CD4-positive, alpha-beta T cell treated with Interleukin-6 for 4 hours (primary cell): ENCODE measurements at places on chromosomes 2 and 18.

DNA sequence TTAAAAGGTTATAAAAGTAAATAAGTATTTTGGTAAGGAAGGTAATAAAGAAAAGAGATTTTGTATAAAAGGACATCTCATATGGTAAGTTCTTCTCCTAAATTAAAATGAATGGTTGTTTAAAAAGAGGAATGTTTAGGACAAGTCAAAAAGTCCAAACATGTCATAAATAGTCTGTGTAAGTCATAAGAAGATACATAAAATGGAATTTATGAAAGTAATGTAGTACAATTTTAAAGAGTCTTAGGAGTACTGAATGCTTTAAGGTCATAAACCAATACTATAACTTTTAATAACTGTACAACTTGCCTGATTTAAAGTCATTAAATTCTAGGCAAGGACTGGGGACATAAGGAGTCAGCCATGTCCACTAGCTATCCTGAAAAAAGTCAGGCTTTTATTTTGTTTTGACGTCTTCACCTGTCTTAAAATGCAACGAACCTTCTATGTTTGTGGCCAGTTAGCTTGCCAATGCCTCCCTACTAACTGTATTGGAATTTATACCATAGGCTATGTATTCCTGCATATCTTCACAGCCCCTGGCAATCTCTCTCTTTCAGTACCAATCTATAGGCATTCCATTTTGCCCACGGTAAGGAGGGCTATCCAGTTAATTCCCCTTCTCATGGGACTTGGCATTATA is 312.3 kb upstream of the LRRTM4 start:
- no peak for DNase-seq

DNA sequence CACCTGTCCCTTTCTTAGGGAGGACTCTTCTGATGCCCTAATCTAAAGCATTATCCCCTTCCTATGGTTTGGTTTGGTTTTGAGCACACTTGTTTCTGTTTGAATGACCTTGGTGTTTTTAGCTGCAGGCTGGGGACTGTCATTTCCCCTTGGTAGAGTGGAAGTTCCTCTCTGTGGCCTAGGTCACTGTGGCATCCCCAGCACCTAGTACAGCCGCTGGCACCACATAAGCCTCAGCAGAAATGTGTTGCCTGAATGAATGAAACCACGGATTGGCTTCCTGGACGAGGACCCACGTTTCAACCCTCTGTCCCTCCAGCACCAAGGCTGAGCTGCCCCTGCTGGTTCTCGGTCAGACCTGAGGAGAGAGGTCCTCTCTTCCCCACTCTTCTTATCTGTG is 159.9 kb downstream of the CTIF start:
- no peak for DNase-seq

DNA sequence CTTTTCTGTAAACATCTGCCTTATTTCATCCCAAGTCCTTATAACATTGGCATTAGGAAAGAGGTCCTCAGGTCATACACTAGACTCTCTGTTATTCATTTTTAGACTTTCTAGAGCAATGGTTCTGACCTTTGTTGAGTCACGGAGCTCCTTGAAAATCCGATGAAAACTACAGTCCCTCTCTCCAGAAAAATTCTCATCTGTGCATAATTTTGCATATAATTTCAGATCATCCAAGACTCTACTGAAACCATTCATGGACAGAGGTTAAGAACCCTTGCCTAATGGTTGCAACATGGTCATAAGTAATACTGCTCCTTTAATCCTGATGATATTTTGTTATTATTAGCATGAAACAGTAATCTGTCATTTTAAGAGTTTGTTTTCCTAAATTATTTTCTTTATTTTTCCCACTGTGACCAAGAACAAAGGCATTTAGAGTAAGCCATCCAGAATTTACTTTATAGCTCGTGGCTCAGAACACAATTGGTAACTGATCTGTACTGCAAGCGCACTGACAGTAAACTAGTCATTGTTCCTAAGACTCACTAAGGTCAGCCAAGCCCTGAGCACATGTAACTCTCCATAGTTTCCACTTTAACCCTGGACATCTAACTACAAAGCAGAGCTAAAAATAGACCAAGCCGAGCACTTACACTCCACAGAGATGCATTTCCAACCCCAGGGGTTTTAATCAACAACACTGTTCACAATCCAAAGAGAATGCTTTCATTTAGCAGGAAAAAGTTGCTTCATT is 8.4 kb downstream of the MYOM1 start:
- no peak for DNase-seq

GRCh38 chr2:157182204-157182709 is 75.2 kb upstream of the GALNT5 start:
- no peak for DNase-seq

DNA sequence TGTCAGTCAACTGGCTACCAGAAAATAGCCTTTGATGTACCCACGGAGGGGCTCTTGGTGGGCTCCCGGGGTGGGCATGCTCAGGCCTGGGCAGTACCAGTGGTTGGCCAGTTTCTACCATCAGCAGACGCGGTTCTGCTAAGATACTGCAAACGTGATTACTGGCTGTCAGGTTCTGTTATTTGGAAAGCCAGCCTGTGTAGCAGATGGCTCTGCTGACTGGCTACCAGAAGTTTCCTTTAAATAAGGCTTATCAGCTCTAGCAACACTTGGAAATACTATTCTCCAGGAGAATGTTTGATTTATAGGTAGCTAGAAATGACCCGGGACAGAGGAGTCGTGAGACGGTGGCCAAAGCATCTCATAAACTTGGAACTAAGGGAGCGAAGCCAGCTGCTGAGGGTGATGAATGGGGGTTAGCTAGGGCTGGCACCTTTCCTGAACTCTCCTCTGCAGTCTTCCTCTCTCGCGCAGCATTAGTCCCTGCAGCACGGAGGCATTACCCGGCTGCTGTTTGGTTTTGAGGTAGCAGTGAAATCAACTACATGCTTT is 171.9 kb downstream of the AGAP1 start:
- DNase-seq: no peak

DNA sequence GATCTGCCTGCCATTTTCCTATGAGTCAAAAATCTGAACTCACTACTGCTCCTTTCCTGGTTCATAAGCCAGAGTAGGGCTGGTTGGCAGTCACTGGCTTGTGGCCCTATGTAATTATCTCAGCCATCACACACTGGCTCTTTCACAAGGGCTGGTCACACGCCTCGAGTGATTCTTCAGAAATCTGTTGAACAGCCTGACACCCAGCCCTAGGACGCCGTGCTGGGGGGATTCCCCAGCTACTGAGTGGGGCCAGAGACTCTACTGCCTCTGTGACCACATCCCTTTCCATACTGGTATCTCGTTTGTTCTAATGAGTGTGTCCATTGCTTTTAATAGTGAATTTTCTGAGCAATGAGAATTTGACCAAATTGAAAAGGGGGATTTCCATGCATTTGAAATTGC is 45.8 kb upstream of the RBM44 start:
- DNase-seq: no peak

GRCh38 chr18:35060122-35060815 is 19.1 kb downstream of the MAPRE2 start:
- no peak for DNase-seq

DNA sequence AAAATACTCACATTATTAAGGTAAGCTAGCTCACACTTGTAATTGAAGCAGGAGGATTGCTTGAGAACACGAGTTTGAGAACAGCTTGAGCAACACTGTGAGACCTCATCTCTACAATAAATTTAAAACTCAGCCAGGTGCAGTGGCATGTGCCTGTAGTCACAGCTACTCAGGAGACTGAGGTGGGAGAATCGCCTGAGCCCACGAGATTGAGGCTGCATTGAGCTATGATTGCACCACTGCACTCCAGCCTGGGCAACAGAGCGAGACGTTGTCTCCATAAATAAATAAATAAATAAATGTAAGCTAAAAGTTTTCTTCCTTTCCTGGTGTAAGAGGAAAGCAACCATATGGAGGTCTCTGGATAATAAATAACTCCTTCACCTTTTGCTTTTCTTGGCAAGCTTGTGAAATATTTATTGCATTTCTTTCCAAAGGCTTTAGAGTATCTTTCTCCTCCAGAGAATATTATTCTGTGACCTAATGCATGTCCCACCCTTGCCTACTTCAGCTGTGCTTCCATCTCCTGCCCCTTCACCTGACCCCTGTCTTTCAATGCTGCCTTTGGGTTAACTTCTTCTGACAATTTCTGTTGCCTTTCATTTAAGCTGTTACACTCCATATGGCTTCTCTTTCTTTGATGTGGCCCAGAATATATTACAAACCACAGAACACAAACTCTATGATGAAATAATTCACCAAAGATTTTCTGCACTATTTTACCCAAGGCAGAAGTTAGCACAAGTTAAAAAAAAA is 280.7 kb upstream of the RND3 start:
- no peak for DNase-seq

- DNase-seq: no peak
These were observed 1.1 kb upstream of the CIDEA start for GRCh38 chr18:12253027-12253426.

DNA sequence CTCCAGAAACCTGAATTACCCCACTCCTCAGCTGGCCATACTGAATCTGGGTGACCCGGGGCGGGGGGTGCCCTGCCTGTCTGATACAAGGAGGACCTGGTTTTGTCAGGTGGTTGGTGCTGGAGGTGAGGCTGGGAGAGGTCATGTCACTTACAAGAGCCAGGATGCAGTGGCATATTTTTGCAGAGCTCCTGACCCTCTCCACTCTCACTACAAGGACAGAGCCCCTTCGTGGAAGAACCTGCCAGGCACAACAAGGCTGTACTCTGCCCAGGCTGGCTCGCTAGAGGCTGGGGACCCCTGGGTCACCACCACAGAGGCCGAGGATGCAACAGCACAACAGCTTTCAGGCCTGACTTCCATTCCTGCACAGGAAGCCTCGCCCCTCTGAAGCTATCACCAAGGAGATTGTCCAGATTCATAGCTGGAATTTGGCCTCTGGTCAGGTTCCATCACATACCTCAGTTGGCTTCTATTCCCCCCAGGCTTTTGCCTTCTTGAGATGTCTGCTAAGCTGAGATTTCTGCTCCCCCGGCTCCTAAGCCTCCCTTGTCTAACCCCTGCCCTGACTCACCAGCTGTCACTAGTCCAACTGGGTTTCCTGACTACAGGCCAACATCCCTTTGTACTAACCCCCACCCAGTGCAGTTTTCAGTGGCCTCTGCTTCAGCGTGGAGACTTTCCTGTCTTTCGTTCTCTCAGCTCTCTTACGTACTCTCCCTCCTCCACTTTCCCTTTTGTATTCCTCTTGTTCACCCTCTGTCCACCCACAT is 132.5 kb upstream of the EPAS1 start:
- DNase-seq: no peak
